ENCODE measurements at places on chromosomes 2 and 18. TPM values are rescaled to one million over a fixed set of nuclear protein-coding genes. Genes with fewer than 3 reads are reported as not detected.
A peak's percentile ranks its signal among the peaks of the same experiment; 100 is the strongest.

DNA sequence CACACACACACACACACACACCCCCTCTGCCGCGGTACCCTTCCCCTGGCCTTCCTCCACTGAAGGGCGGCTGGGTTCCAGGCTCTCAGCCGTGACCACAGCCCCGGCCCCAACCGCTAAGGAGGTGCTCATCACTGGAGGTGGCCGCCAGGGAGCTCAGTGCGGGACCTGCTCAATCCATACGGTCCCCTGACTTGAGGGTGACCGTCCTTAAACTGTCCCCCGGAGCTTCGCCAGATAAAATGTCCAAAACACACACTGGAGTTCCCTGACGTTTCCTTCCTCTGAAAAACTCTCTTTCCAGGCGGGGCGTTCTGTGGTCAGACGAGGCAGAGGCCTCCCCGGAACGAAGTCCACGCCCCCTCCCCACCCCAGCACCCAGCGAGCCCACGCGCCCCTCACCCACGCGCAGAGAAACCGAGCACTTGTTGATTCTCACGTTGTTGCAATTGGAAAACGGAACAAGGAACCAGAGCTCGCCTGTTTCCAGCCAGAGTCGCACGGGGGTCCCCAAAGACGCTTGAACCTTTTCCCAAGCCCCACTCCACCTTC is 1.4 kb downstream of the MBP start:
- DNase-seq: no peak

DNA sequence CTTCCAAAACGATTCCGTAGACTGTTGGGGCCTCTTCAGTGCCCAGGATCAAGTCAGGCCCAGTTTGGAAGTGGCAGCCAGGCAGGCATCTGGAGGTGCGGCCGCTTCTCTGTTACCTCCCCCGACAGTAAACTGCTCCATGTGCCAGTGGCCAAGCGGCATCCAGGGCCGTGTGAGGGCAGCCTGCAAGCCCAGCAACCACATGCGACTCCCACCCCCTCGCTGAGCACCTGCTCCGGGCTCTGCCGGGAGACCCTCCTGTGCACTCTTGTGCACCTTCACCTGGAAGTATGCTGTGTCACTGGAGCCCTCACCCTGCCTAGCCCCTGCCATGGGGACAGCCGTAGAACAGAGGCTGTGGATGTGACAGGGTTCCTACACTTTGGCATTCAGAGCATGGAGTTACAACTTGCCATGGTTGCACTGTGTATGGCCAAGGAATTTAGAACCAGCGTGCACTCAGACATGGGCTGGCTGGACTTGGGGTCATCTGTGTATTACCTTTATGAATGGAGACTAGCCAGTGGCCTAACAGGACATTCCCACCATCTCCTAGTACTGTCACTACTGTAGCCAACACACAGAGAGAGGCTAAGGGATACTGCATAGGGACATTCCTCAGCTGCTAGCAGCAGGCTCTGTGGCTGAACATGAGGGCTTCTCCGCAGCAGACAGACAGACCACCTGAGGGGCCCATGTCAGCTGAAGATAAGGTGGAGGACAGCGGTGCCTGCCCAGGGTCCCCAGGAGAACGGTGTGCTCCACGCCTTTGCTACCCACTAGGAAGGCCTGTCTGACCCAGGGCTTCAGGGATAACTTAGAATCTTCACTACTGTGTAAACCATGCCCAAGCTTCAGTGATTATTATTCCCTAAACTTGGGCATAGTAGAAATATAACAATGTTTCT is 25.0 kb upstream of the FAHD2A start:
- DNase-seq: peak; percentile 38

- no peak for DNase-seq
Observed at GRCh38 chr2:196957881-196958525, 31.5 kb upstream of the PGAP1 start.

INSIG2 gene
- total RNA-seq: 20.3 TPM

GRCh38 chr2:149064856-149065630 is 26.5 kb downstream of the LYPD6B start:
- DNase-seq: no peak

- no peak for DNase-seq
Observed at GRCh38 chr2:168192839-168193616, 54.4 kb downstream of the STK39 start.

DNA sequence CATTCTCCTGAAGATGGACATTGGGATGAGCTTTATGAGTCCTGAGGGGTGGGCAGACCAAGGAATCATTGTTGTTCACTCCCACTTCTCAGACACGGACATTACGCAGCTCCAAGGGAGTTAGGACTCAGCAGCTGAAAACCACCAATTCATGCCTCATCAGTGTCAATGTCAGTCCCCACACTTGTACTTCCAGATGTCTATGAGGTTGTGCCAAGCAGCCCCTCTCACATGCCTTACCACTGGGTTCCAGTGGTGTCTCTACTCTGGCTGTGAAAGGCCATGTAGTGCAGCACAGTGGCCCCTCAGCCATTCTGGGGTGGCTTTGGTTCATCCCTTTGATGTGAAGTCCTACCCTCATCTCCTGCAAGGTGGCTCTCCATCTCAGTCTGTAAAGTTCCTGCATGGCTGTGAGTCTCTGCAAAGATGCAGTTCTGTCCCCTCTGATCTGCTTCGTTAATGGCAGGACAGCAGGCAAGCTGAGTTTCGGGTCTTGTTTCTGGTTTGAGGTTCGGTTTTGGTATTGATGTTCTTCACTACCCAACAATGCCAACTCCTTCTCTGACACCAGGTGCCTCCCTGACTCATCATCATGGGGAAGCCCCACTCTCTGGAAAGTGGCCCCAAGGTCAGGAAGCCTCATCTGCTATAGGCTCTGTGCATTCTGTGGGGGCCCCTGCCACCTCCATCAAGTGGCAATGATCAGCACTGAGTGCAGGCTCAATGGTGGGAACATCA is 14.0 kb upstream of the COL6A3 start:
- DNase-seq: no peak

DNA sequence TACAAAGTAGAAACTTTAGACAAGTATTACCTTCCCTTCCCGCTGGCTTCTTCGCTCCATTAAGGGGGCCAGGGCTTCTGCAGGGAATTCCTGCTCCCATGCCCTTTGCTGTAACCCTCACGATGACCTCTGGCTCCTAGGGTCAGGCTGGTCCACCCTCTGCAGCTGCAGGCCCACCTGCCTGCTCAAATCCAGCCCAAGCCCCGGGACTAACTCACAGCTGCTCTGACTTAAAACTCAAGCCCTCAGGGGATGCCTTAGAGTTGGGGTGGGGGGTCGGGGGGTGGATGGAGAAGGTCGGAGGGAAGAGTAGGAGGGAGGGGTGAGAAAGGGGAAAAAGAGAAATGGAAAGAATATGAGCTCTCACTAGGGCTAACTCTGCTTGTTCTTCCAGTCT is 4.9 kb downstream of the IGFBP5 start:
- DNase-seq: no peak

GRCh38 chr2:166812166-166812891 is 76.0 kb upstream of the XIRP2 start:
- no peak for DNase-seq

DNA sequence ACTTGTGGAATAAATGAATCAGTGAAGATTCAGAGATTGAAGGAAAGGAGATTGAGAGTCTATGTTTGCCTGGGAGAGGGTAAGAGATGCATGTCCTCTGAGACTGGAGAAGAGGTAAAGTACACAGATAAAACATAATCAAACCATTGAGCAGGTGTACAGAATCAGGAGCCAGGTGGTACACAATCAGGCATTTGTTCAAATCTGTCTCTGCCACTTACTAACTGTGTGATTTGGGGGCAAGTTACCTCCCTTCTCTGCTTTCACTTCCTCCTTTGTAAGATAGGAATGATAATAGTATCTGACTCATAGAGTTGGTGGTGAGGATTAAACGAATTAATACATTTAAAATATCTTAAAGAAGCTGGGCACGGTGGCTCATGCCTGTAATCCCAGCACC is 94.0 kb downstream of the CDK15 start:
- DNase-seq: no peak

- DNase-seq: no peak
Observed at GRCh38 chr2:3563521-3563976, 5.4 kb upstream of the RNASEH1 start.

DNA sequence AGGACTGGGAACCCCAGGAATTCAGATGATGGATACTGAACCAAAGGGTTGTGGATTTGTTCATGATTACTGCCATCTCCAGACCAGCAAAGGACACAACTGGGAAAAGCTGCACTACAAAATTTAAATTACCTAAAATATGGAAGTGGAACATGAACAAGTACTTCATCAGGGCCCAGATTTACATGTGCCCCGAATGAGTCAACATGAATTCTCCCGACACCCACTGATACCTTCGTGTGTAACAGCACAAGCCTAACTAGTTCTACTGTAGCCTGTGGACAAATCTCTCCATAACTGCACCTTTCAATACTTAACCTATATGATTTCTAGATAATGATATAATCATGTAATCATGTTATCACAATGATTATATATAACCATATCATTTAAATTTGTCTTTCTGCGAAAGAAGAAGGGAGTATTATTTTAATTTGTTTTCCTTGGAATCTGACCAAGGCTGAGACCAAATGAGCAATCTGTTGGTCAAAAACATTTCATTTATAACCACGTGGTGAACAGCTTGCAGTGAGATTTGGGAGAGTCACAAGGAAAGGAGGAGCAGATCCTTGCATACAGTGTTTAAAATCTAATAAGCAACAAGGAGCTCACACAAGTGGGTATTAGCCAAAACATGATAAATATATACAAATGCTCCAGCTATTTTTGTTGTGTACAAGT is 70.5 kb downstream of the CACNB4 start:
- DNase-seq: no peak

DNA sequence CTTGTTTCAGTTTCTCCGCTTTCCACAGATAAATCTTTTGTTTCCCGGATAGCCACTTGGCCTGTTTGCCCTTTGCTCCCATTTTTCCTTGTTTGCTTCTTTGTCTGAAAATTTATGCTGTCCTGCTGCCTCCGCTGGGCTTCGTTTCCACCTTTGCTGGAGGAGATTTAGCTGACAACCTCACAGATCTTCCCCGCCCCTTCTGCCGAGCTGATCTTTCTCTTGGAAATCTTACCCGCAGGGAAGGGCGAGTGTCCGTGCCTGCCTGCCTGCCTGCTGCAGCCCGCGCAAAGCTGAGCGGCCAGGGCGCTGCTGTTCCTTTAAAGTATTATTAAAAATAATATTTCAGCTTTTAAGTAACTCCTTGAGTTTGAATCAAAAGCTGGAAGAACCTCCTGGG is 1.4 kb upstream of the XRCC5 start:
- DNase-seq: no peak

GRCh38 chr2:101658387-101658786 is 39.1 kb upstream of the MAP4K4 start:
- no peak for DNase-seq

GRCh38 chr2:29114946-29115609 is at the start of gene CLIP4:
Gene CLIP4, plus strand, starts transcription at chr2:29115415. Its CDS starts 5,974 bp downstream, at chr2:29121389.
- DNase-seq: no peak

DNA sequence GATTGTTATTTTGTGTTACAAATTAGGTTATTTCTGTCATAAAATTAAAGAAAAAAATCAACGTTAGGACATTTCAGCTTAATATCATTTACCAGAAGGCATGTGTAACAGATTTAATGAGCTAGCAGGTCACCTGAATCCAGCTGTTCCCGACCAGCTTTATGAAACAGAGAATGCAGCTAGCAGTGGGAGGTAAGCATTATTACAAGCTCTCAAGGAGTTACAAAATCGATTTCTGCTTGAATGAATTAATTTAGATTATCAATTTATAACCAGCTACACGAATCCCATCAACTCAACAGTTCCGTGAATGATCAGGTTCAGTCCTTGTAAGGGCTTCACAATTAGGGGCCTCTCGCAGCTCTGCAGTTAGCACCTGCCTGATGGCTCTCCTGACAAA is 211.9 kb downstream of the PTGR3 start:
- DNase-seq: no peak

RIT2 gene
- not detected for total RNA-seq

GRCh38 chr2:136128905-136129304 is 11.0 kb upstream of the CXCR4 start:
- DNase-seq: no peak

ESPNL gene
- total RNA-seq: 0.64 TPM

DNA sequence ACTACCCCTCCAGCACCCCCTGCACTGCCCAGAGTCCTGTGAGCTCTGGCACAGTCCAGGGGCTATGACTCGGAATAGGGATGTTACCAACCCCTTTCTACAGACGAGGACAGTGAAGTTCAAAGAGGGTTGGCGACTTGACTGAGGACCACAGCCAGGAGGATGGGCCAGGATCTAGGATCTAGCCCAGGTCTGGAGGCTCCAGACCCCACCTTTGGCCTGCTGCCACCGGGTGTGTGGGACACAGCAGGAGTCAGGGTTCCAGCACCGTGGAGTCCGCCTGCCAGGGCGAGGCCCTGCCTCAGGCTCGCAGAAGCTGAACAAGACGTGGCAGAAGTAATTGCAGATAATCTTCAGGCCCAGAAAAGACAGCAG is 37.9 kb upstream of the GPC1 start:
- peak; percentile 39 for DNase-seq
